Endothelial cell of umbilical vein (primary cell): ENCODE measurements at places on chromosomes 12 and 14. TPM values are rescaled to one million over a fixed set of nuclear protein-coding genes. Genes with fewer than 3 reads are reported as not detected.

Gene COPZ1
- total RNA-seq, result 137 and 143 TPM in 2 replicates

Gene PYGL
- total RNA-seq, result 45.7 and 46.6 TPM in 2 replicates

DNA sequence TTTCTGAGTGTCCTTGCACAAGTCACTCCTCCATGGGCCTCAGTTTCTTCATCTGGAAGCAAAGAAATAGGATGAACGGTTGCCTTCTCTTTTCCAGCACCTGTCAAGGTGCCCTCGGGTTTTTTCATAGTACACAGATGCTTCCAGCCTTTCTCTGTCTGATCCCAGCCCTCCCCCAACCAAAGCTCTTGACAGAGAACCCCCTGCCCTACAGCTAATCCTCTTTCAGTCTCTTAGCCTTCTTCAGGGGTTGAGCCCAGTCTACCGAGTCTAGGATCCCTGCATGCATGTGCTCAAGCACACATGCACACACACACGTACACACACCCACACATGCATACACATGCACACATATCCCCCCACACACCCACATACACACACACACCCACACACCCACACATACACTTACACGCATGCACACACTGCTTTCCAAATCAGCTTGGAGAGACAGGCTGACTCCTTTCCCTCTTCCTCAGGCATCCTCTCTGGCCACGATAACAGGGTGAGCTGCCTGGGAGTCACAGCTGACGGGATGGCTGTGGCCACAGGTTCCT is 4.7 kb downstream of the CDCA3 start:
- no peak for DNase-seq

DNA sequence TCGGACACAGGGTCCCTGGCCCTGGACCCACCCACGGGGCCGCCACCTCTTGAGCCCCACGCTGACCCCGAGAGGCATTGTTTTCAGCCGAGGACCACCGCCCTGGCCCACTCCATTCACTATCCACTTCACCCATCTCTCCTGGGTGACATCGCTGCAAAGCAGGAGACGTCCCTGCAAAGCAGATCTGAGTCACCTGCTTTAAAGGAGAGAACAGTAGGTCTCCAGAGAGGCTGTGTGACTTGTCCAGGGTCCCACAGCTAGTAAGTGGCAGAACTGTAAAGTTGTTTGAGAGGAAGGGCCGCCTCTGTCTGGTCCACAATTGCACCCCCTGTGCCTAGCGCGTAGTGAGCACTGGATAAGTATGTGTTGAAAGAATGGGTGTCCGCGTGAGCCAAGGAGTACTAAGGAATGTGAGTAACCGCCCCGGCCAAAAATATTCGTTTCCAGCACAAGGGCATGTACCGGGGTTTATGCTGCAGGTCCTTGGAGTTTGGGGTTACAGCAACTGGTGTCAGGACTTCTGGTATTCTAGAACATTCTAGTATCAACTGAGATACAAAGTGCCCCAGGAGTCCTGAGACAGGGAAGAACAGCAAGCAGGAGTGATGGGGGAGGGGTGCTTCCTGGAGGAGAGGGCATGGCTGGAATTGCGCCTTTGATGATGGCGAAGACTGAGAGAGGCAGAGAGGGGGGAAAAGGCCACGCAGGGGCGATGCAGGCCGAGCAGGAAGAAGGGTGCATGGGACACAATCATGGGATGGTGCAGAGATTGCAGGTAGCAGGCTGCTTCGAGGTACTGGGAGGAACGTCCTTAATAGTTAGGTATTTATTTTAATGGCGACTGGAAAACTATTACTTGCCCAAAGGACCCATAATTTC is 91.1 kb downstream of the SCARB1 start:
- no peak for DNase-seq

- no peak for DNase-seq
Measured at GRCh38 chr14:101187816-101188570, 284.5 kb upstream of the RTL1 start.

Gene TAS2R42
- not detected in 2 replicates for total RNA-seq

- no peak for DNase-seq
Measured at GRCh38 chr12:67449591-67450052, 180.5 kb downstream of the CAND1 start.

Gene LMNTD1
- total RNA-seq, result not detected in 2 replicates

Gene NKX2-1
- total RNA-seq, result not detected in 2 replicates
